IMR-90 (cell line): ENCODE measurements at places on chromosomes 7 and 10. TPM values are rescaled to one million over a fixed set of nuclear protein-coding genes. Genes with fewer than 3 reads are reported as not detected.

CARD11 gene
- 0.18 and 0.28 TPM in 2 replicates for total RNA-seq

DNA sequence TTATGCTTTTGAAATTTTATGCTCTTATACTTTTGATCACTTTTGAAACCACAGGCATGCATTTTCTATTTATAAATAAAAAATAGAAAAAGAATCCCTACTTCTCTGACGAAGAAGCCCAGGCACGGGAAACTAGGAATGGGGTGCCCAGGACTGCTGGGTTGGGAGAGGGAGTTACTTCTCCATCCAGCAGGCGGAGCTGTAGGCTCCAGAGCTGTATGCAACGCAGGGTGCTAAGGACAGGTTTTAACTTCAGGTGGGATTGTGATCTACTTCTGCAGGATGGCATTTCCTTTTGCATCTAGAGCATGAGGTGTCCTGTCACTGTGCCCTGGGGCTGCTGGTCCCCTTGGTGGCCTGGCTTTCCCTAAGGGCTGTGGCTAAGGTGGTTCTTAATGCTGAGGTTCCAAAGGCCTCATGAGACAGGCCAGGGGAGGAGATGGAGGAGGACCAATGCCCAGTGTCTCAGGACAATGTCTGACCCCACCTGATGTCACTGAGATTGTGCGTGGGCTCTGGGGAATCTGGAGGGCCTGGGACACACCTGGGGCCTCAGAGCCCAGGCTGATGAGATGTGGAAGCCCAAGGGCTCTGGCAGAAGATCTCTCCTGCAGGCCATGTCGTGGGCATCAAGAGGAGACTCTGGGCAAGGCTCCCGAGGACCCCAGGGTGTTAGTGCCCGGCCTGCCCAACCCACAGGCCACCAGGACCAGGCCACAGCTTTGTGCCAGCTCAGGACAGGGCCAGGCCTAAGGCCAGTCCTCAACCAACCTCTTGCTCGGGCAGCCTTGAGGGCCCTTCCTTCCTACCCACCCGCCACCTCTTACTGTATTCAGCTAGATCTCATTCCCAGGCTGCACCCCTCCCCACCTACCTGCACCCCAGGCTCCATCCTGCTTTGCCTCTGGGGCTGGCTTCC lies 507 bp downstream of the CCDC201 start:
- H3K36me3 ChIP-seq, result no peaks in the 10 kb centered on the region
- DNase-seq, result no peak
- H3K4me3 ChIP-seq, result no peak overlapping the region
- no peaks in the 10 kb centered on the region for H3K27me3 ChIP-seq

GRCh38 chr7:21317966-21318915 lies 109.6 kb upstream of the SP4 start:
- no peaks in the 10 kb centered on the region for H3K27me3 ChIP-seq
- no peak overlapping the region for H3K27ac ChIP-seq
- H3K36me3 ChIP-seq, result no peaks in the 10 kb centered on the region
- no peaks in the 10 kb centered on the region for H3K4me1 ChIP-seq

- H3K27me3 ChIP-seq, result no peaks in the 10 kb centered on the region
- no peaks in the 10 kb centered on the region for H3K36me3 ChIP-seq
- H3K4me1 ChIP-seq, result peaks cover 13% of the 10 kb centered on the region
- no peak overlapping the region for H3K27ac ChIP-seq
- no peak for DNase-seq
These were observed 902.4 kb downstream of the LRMDA start for GRCh38 chr10:76333796-76334195.

DNA sequence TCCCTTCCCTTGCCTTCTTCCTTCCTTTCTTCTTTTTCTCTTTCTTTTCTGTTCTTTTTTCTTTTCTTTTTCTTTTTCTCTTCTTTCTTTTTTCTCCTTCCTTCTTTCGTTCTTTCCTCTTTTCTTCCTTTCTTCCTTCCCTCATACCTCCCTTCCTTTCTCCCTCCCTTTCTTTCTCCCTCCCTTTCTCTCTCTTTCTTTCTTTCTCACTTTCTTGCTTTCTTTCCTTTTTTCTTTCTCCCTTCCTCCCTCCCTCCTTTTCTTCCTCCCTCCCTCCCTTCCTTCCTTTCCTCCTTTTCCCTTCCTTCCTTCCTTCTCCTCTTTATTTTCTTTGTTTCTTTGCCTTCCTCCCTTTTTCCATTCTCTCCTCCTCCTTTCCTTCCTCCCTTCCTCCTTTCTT lies 96.3 kb downstream of the POM121L12 start:
- H3K36me3 ChIP-seq, result no peaks in the 10 kb centered on the region
- H3K4me1 ChIP-seq, result no peaks in the 10 kb centered on the region
- no peak for DNase-seq
- no peaks in the 10 kb centered on the region for H3K27me3 ChIP-seq
- no peak overlapping the region for H3K27ac ChIP-seq
- H3K4me3 ChIP-seq, result no peak overlapping the region

NPSR1 gene
- not detected in 2 replicates for total RNA-seq

PDGFA gene
- 3.8 and 4.7 TPM in 2 replicates for total RNA-seq

ATRNL1 gene
- 0.18 and 0.56 TPM in 2 replicates for total RNA-seq

NME8 gene
- not detected in 2 replicates for total RNA-seq

GRCh38 chr10:51878695-51879094 lies 179.3 kb upstream of the CSTF2T start:
- H3K27me3 ChIP-seq, result no peaks in the 10 kb centered on the region
- H3K4me1 ChIP-seq, result peaks cover 4% of the 10 kb centered on the region
- no peak for DNase-seq

DNA sequence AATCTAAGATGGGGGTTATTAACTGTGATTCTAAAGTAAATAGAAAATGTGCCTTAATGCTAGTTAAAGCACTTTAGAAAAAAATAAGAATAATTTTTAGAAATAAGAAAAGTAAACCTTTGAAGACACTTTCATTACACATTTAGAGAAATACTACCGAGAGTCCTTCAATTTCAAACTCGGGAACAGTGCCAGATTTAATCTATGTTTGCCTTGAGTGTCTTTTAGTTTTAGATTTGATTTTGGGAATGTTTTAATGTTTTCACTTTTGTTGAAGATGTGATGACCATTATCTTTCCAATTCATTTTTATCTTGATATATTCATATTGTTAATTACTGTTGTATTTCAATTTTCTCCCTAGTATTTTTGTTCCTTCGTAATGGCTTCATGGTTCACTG lies 592.7 kb upstream of the MGMT start:
- no peak overlapping the region for H3K27ac ChIP-seq
- H3K4me1 ChIP-seq, result no peaks in the 10 kb centered on the region
- no peaks in the 10 kb centered on the region for H3K36me3 ChIP-seq
- H3K27me3 ChIP-seq, result no peaks in the 10 kb centered on the region

DNA sequence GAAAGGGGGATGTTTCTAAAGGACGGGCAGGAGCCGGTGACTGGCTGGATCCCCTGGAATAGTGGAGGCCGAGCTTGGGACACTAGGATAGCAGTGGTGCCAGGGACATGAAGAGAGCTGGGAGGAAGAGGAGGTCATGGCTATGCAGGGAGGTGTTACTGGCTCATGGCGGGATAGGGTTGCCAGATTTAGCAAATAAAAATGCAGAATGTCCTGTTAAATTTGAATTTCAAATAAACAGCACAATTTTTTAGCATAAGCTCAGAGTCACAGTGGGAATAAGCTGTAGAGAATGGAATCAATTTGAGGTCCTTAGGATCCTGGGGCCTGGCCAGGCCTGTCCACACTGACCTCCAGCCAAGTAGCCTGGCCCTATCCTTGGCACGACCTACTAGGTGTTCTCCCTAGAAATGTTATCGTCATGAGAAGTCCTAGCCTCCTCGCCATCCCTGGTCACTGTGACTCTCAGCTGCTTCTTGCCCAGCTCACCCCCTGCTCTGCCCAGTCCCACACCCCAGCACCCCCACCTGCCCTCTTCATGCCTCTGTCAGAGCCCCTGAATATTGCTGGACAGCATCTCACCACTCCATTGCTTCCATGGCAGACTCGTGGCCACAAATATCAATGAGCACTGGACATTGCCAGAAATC lies 7.6 kb upstream of the KCP start:
- H3K27me3 ChIP-seq, result peaks cover 82% of the 10 kb centered on the region
- H3K4me1 ChIP-seq, result peaks cover 2% of the 10 kb centered on the region; the same call in 1 of the 2 replicates
- H3K36me3 ChIP-seq, result no peaks in the 10 kb centered on the region
- no peak for DNase-seq
- H3K27ac ChIP-seq, result no peak overlapping the region

DNA sequence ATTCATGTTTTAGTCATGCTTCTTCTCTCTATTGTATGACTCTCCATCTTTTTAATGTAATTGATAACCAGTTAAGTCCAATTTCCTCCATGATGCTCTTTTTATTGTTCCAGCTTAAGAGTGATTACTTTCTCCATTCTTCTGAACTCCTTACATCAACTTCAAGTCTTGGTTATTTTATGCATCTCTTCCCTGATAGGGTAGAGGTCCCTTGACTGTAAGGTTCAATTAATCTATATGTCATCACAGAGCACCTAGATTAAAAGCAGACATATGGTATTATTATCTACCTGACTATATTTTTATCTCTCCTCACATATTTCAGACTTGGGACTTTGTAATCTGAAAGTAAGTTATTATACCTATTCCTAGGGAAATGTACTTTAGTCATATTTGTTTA lies 853.1 kb downstream of the REEP3 start:
- no peaks in the 10 kb centered on the region for H3K27me3 ChIP-seq
- no peak overlapping the region for H3K27ac ChIP-seq
- H3K36me3 ChIP-seq, result no peaks in the 10 kb centered on the region
- DNase-seq, result no peak

ZNF789 gene
- 4.2 and 4.8 TPM in 2 replicates for total RNA-seq

- peaks cover 38% of the 10 kb centered on the region for H3K27me3 ChIP-seq
- peaks cover 2% of the 10 kb centered on the region; the same call in 1 of the 2 replicates for H3K4me1 ChIP-seq
- H3K27ac ChIP-seq, result no peak overlapping the region
- H3K36me3 ChIP-seq, result no peaks in the 10 kb centered on the region
These were observed 16.4 kb downstream of the SRRM3 start for GRCh38 chr7:76217942-76218566.

DNA sequence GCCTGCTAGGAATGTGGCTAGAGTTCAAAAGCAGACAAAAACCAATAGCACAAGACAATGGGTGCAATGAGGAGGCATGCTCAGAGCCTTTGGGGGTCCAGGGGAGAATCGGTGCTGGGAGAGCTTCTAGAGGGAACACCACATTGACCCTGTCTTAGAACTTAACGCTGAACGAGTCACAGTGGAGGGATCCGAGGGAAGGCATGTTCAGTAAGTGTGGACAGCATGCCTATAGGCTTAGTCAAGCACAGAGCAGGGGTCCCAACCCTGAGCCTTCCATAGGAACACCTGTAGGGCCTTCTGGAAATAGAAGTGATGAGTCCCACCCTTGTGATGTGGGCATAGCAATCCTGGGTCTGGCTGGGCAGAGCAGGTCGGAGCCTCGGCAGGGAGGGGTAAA lies 148.7 kb downstream of the PKD1L1 start:
- no peak overlapping the region for H3K4me3 ChIP-seq
- peaks cover 13% of the 10 kb centered on the region for H3K4me1 ChIP-seq
- DNase-seq, result peak; percentile 50
- H3K27me3 ChIP-seq, result no peaks in the 10 kb centered on the region
- no peak overlapping the region for H3K27ac ChIP-seq

PRPS1L1 gene
- total RNA-seq, result not detected in 2 replicates

DNA sequence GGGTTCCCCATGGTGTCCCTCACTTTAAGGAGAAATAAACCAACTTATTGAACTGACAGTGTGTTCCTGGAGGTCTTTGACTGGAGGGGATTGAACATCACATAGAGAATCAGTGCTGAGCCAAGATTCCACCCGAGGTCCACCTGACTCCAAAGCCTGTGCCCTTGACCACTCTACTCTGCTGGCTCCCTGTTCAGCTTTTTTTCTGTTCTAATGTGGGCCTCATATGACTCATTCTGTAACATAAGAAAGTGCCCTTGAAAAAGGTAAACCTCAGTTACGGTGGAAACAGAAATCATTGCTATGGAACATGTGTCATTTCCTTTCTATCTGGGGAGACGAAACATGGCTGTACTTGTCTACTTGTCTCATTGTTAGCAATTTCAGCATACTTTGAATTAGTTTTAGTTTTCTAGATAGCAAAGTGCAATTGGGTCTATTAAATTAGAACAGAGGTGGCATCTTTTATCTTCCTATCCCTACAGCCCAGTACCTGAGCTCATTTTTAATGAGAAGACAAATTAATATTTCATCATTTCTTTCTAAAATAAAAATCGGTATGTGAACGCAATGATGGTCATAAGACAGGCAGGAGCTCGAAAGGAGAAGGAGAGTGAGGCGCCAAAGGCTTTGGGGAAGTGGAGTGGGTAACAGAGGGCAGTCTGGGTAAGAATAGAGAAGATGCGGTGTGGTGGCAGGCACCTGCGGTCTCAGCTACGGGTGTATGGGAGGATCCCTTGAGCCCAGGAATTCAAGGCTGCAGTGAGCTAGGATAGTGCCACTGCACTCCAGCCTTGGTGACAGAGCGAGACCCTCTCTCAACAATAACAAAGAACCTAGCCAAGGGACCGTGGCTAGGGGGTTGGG lies 1.5 kb downstream of the GSDME start:
- H3K4me1 ChIP-seq, result peaks cover 24% of the 10 kb centered on the region
- DNase-seq, result peak; percentile 90
- H3K27me3 ChIP-seq, result no peaks in the 10 kb centered on the region
- H3K36me3 ChIP-seq, result no peaks in the 10 kb centered on the region; the same call in 1 of the 2 replicates
- peak overlapping the region; percentile 76 for H3K4me3 ChIP-seq

GRCh38 chr10:120799849-120800248 lies 51.3 kb upstream of the WDR11 start:
- H3K4me1 ChIP-seq, result no peaks in the 10 kb centered on the region
- no peak for DNase-seq
- no peaks in the 10 kb centered on the region for H3K27me3 ChIP-seq
- H3K27ac ChIP-seq, result no peak overlapping the region

- peaks cover 15% of the 10 kb centered on the region for H3K36me3 ChIP-seq
- H3K4me3 ChIP-seq, result no peak overlapping the region
- no peaks in the 10 kb centered on the region for H3K27me3 ChIP-seq
- H3K27ac ChIP-seq, result no peak overlapping the region
- no peak for DNase-seq
These were observed 33.7 kb downstream of the ZNF777 start for GRCh38 chr7:149427096-149427680.

DNA sequence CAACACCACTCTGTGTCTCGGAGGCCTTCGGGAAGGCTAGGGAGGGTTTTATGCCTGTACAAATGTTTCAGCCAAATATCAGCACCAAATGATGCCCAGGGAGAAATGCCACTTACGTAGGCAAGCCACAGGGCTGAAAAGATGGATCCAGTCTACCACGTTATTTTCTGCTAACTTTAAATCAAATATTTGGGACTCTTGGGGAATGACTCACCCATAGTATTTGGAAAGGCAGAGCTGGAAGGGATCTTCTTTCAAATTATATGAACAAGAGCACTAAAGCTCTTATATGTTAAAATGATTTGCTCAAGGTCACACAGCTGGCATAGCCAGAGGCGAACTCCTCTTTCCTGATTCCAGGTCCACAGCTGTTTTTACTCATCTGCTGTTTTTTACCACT lies 591.4 kb downstream of the SORCS1 start:
- H3K36me3 ChIP-seq, result no peaks in the 10 kb centered on the region
- no peaks in the 10 kb centered on the region for H3K4me1 ChIP-seq
- no peak overlapping the region for H3K4me3 ChIP-seq
- H3K27me3 ChIP-seq, result no peaks in the 10 kb centered on the region
- peak; percentile 69 for DNase-seq

GRCh38 chr10:79404231-79404609 lies 41.2 kb downstream of the ZCCHC24 start:
- no peak overlapping the region for H3K4me3 ChIP-seq
- DNase-seq, result peak; percentile 76
- peaks cover 75% of the 10 kb centered on the region for H3K4me1 ChIP-seq
- H3K27me3 ChIP-seq, result no peaks in the 10 kb centered on the region
- H3K36me3 ChIP-seq, result peaks cover 36% of the 10 kb centered on the region
- peak overlapping the region; percentile 60; the same call in 1 of the 2 replicates for H3K27ac ChIP-seq

GRCh38 chr10:100847440-100847839 lies 65.3 kb upstream of the SLF2 start:
- H3K36me3 ChIP-seq, result no peaks in the 10 kb centered on the region
- peaks cover 19% of the 10 kb centered on the region for H3K27me3 ChIP-seq
- no peak overlapping the region for H3K4me3 ChIP-seq
- H3K4me1 ChIP-seq, result no peaks in the 10 kb centered on the region

CALML3 gene
- not detected in 2 replicates for total RNA-seq

GRCh38 chr7:123600876-123601275 lies 745 bp upstream of the ASB15 start:
- no peak overlapping the region for H3K4me3 ChIP-seq
- H3K27me3 ChIP-seq, result no peaks in the 10 kb centered on the region

PSMC2 gene
- total RNA-seq, result 311 and 353 TPM in 2 replicates
